ENCODE measurements at places on chromosomes 6 and 20.

GRCh38 chr6:101537753-101538316 lies 144.3 kb downstream of the GRIK2 start:
- no peak for DNase-seq

- peak; percentile 6 for DNase-seq
Observed at GRCh38 chr6:27078734-27079357, 168.7 kb upstream of the PRSS16 start.

- peak; percentile 15 for DNase-seq
Observed at GRCh38 chr6:45548657-45549515, 171.2 kb upstream of the SUPT3H start.

GRCh38 chr20:59723607-59724456 lies 119.5 kb downstream of the PHACTR3 start:
- no peak for DNase-seq

- DNase-seq = no peak
Observed at GRCh38 chr6:57147955-57148858, 23.9 kb upstream of the BAG2 start.

DNA sequence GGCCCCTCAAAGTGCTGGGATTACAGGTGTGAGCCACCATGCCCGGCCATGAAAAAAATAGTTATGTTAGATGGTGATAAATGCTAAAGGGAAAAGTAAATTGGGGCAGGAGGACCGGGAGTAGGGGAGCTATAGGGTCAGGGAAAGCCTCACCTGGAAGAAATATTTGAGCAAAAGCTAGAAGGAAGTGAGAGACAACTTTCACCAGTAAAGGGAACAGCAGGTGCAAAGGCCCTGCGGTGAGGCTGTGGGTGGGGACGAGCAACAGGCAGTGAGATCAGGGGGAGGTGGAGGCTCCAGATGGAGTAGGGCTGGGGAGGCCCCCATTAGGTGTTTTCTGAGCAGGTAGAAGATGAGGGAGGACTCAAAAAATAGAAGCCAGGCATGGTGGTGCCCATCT lies 16.0 kb downstream of the BCAS4 start:
- DNase-seq = no peak

GRCh38 chr6:46821458-46821881 lies 28.3 kb downstream of the MEP1A start:
- no peak for DNase-seq

DNA sequence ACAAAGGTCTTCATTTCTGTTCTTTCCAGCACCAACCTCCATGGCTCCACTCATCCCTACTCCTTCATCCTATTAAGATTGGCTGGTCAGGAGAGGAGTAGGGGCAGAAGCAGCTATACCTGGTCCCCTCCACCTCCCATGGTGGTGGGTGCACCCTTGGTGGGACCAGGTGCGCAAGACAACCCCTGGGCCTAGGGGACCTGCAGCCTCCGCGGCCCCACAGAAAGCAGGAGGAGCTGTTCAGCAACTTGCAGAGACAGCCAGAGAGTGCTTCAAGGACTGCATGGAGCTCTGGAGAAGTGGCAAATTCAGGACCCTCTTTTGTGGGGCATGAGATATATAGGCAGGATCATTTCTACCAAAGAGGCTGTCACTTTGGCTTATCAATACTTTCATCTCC lies 9.8 kb downstream of the ULBP2 start:
- DNase-seq = no peak

GRCh38 chr6:73790574-73790973 lies 94.6 kb downstream of the CD109 start:
- no peak for DNase-seq

- DNase-seq = no peak
Observed at GRCh38 chr6:32318501-32318900, 53.2 kb downstream of the TSBP1 start.

DNA sequence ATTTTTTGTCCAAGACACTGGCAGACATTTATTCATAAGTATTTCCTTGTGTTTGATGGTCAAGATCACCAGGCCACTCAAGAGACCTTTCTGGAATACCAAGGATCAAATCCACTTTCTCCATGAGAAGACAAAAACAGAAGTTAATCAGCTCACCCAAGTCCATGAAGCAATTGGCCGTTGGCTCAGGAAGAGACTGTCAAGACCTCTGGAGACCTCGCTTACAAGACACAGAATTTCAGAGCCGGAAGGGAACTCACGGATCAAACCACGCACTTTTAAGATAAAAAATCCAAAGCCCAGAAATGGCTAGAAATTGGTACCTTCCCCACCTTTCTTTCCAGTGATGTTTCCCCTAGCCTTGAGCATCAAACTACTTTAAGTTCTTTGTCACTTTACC lies 3.3 kb downstream of the TRERF1 start:
- no peak for DNase-seq

- peak; percentile 5 for DNase-seq
Observed at GRCh38 chr6:117449549-117450439, 24.1 kb upstream of the ROS1 start.

GRCh38 chr6:153618371-153619322 lies 420.4 kb upstream of the OPRM1 start:
- DNase-seq = no peak

- no peak for DNase-seq
Observed at GRCh38 chr20:24722586-24722985, 226.5 kb upstream of the CST7 start.

All from CD4-positive, alpha-beta T cell treated with Interferon gamma for 1 hour (primary cell).